ENCODE measurements at places on chromosomes 4 and X. TPM values are rescaled to one million over a fixed set of nuclear protein-coding genes. Genes with fewer than 3 reads are reported as not detected.

Gene LRP2BP
- total RNA-seq, result 0.95 TPM

Gene HAUS3
- total RNA-seq, result 12.0 TPM

Gene GAGE13
- total RNA-seq, result 0.63 TPM

Gene PRRG1
- 22.3 TPM for total RNA-seq

Gene TMPRSS11B
- not detected for total RNA-seq

Gene SPANXB1
- not detected for total RNA-seq

GRCh38 chr4:100189820-100190642 lies at the start of gene DDIT4L:
Gene DDIT4L (minus strand): TSS chr4:100190468. CDS start chr4:100189983, 485 bp downstream.
- peak; percentile 10 for DNase-seq

DNA sequence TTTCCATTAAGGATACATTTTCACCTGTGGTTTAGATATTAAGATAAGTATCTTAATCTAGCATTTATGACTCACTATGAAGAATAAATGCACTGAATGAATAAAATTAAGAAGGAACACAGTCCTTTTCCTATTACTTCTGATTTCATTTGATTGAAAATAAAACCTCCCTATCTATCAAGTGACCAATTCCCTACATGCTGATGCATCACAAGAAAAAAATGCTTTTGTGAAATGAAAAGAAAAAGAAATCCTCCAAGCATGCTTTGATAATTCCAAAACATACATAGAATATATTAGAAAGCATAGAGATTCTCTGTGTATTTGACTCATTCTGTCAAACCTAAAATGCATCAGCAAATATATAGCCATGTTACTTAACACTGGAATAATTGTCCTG lies 37.1 kb downstream of the PCDH10 start:
- no peak for DNase-seq

- DNase-seq, result no peak
Observed at GRCh38 chrX:118525174-118525730, 29.6 kb downstream of the DOCK11 start.

GRCh38 chrX:69501429-69501828 lies 2.7 kb upstream of the NALF2 start:
- DNase-seq, result no peak

- DNase-seq, result no peak
Observed at GRCh38 chrX:153448556-153449367, 2.9 kb upstream of the TREX2 start.

GRCh38 chrX:31092970-31093638 lies 21.3 kb upstream of the FTHL17 start:
- DNase-seq, result no peak

DNA sequence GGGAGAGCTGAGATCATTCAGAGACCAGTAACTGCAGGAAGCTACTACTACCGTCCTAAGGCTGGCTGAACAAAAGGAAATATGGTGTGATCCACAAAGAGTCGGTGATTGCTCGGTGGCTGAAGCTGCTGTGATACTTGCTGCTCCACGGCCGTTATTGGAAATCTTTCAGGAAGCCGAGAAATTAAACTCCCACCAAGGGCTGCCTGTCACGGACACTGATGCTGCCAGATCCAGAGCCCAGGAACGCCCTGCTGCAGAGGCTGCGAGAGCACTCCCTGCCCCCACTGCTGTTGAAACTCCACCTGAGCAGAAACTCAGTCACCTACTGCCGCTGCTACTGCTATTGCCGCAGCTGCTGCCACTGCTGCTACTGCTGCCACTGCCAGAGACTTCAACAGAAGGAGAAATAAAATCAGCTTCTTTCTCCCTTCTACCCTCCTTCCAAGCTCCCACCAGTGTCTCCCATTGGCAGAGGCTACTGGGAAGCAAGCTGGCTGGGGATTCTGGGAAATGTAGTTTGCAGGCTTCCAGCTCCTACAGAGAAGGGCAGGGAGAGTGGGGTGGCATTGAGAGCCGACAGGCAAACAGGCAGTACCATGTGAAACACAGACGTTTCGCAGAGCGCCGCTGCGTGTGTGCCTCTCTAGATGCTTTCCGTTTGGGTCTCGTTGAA lies 126.0 kb upstream of the ENPP6 start:
- peak; percentile 73 for DNase-seq

DNA sequence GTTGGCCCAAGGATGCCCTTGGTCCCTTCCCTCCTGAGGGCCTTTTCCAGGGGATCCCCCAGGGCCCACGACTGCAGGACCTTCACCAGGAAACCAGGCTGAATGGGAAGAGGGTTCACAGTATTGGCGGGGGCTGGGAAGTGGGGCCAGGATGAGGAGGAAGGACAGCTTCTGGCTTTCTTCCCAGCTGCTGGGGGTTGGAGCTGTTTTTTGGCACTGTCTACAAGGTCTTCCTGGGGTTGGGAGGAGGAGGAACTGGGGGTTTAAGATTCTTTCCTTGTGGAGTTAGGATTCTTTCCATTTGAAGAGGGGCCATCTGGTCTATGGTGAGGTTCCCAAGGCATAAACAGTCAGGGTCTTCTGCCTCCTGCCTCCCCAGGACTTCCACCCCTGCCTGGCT lies 64.8 kb downstream of the KIF4A start:
- no peak for DNase-seq

DNA sequence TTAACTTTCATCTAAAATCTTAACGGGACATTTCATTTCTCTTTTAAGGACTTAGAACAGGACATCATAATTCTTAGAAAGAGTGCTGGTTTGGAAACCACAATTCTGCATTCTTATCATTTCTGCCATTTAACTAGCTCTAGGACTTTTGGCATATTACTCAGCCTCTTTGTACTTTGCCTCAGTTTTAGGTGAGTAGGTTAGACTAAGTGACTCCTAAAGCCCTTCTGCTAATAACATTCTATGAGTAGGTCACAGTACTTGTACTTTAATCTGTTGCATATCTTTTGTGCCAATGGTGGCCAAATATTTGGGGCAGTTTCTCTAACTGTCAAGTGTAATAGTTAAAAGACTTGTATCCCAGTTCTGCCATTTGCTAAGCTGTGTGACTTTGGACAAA lies 115.4 kb upstream of the NUDT6 start:
- DNase-seq, result no peak

GRCh38 chr4:11166034-11166433 lies 262.7 kb downstream of the HS3ST1 start:
- DNase-seq, result no peak

DNA sequence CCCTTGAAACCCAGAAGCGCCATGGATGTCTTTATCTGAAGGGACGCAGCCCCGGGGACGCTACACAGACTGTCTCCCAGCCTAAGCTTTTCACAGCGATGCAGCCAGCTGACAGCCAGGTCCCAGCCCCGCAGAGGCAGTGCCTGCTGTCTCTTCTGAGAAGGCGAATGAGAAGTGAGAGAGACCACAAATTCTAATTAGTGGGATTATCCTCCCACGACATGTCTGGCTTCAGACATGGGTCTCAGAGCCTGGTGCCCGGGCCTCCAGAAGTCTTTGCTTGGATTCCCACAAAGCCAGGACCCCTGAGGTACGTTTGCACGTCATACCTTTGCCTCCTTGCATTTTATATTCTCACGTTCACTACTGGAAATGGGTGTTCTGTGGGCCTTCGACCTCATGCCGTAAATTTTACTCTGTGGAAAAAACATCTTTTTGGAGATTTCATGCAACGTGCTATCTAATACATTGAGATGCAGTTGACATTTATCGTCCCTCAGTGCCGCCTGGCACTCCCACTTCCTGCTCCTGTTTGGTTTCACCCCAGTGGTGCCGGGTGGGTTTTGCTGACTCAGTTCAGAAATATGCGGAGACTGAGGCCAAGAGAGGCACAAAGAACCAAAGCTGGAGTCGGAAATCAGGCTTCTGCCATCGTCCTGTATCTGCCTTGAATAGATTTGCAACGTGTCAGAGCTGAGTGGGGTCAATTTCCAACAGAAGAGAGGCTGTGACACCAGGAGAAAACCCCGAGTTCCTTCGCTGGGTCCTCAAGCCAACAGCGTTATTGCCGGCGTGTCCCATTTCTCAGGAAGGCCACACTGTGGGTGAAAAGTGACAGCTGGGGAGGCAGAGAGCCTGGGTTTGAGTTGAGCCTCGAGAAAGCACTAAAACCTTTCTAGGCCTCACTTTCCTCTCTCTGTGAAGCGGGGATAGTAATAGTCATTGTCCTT lies 114.4 kb downstream of the STK32B start:
- no peak for DNase-seq

DNA sequence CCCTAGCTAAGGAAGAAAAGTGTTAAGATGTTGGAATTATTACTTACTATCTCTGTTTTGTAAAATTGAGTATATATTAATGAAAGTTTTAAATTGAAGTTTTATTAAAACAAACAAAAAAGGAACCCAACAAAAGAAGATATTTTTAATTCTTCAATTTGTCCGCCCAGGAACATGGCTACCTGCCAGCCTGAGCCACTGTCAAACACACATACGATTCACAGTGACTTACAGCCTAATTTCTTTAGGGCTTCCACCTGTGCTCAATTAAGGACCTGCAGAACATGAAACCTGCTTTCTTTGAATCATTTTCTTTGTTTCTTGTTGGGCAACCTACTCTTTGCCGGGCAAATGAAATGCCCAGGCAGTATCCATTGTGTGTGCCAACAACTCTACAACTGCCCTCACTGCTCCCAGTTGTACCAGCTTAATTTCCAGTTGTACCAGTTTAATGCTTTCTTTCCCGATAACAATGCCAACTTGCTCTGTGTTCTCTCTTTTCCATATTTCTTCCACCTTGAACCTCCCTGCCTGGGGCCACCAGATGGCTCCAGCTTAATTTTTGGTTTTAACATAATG lies 181.7 kb downstream of the GBA3 start:
- no peak for DNase-seq

GRCh38 chr4:70203601-70204000 lies 8.1 kb downstream of the ODAM start:
- DNase-seq, result no peak

- DNase-seq, result no peak
Observed at GRCh38 chrX:150616179-150616862, 47.9 kb downstream of the MTM1 start.

DNA sequence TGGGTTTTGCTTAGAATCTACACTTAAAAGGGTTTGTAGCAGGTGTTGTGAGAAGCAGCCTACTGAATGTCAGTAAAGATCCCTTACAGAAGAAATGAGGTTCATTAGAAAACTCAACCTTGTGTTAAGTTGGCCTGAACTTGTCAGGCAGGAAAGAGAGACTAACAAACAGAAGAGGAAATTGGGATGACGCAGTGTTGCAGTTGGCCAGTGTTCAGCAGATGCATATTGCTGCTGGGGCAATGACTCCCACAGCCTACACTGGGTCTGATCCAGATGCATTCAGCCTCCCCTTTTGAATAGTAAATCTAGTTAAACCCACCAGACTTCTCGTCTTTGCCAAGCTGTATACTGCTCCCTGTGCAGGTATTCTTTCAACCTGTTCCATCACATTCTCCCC lies 409.4 kb downstream of the UBE2NL start:
- DNase-seq, result no peak

GRCh38 chrX:99469439-99469838 lies 940.6 kb downstream of the PCDH19 start:
- no peak for DNase-seq

DNA sequence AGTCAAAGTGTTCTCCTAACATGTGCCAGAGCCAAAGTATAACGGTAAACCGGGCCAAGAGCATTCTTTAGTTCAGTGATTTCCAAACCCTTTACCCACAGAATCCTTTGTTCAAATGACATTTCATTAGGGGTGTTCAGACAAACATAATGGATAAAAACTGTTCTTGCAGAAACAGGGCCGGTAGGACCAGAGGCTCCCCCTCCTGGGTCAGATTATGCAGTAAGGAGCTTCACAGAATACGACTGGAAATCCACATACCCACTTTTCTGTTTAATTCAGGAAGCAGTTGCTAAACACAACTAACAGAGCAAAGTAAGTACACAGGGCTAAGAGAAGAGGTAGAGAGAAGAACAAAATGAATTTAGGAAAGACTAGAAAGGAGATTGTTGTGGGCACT lies 46.6 kb upstream of the TMEM184C start:
- no peak for DNase-seq

DNA sequence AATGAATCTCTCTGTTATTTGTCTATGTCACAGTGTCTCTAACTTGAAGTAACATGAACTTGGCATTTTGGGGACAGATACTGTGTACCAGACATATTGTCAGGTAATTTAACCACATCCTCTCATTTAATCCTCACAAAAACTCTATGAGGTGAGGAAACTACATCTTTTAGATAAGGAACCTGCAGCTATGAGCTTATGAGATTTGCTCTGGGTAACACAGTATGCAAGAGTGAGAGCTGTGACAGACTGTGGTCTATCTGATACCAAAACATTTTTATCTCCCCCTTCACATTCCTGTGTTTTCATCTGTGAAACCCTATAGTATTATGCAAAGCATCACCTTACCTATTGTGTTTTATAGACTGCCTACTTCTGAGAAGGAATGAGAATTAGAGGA lies 58.4 kb upstream of the HS3ST1 start:
- no peak for DNase-seq

GRCh38 chrX:19334945-19335626 lies 8.6 kb upstream of the PDHA1 start:
- DNase-seq, result no peak

- DNase-seq, result no peak
Observed at GRCh38 chr4:87532907-87533306, 3.7 kb upstream of the SPARCL1 start.

DNA sequence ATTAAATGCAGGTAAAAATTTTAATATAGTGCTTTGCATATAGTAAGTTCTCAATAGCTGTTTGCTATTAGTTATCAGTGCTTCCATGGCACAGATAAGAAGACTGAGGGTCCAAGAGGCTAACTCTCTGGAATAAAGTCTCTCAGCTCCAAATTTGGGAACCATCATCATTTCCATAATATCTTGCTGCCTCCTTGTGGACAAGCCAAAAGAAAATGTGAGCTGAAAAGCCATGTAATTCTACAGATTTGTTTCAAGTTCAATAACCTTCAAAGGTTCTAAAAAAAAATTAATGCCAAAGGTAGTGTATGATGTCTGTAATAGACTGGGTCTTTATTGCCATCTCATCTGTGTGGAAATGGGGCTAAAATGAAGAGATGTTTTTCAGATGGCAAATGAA lies 136.9 kb upstream of the VCX start:
- no peak for DNase-seq

GRCh38 chrX:137033774-137034507 lies at the start of gene GPR101:
Gene GPR101 (minus strand): TSS chrX:137033995. CDS start chrX:137031674, 2,321 bp downstream.
- DNase-seq, result no peak

GRCh38 chr4:110514889-110515479 lies 39.0 kb downstream of the ENPEP start:
- DNase-seq, result no peak

Data from mucosa of gallbladder (tissue), 1 donor.